KBM-7 (cell line): ENCODE measurements at places on chromosomes 13 and 19.

- DNase-seq = peak; percentile 7
These were observed 33.0 kb downstream of the KPNA3 start for GRCh38 chr13:49759503-49759902.

DNA sequence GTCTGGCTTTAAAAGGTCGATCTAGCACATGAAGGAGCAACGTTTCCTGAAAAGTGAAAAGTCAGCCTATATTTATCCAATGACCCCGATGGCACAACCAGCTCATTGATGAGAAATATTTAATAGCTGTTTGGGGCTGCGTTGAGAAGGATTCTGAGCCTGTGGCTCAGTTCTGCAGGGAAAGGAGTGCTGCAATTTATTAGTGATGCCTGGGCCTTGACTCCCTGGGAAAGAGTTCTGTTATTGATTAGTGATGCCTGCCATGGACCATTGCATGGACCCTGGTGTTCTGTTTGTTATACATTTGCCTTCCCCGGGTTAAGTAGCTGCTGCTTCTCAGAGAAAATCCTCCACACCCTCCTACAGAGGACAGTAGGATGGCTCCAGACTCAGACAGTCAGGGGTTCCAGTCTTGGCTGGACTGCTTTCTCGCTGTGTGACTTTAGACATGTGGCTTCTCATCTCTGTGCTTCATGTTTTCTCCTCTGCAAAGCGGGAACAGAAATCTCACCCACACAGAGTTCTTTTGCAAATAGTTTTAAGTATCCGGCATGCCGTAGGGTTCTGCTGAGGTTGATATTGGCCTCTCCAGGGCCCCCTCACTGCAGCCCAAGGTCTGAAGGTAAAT lies 17.7 kb upstream of the PTPRS start:
- no peak for DNase-seq

DNA sequence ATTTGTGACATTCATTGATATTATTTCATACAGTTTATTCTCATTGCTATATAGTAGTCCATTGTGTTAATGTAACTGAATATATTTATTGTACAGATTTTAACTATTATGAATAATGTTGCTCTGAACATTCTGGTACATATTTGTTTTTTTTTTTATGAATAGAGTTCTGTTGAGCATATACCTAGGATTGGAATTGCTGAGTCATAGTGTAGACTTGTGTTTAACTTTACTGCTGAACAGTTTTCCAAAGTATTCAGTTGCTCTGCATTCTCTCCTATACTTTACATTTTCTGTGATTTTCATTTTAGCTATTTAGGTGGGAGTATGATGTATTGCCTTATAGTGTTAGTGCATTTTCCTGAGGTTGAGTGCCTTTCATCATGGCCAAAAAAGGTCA lies 97.5 kb downstream of the MAB21L1 start:
- DNase-seq = no peak

DNA sequence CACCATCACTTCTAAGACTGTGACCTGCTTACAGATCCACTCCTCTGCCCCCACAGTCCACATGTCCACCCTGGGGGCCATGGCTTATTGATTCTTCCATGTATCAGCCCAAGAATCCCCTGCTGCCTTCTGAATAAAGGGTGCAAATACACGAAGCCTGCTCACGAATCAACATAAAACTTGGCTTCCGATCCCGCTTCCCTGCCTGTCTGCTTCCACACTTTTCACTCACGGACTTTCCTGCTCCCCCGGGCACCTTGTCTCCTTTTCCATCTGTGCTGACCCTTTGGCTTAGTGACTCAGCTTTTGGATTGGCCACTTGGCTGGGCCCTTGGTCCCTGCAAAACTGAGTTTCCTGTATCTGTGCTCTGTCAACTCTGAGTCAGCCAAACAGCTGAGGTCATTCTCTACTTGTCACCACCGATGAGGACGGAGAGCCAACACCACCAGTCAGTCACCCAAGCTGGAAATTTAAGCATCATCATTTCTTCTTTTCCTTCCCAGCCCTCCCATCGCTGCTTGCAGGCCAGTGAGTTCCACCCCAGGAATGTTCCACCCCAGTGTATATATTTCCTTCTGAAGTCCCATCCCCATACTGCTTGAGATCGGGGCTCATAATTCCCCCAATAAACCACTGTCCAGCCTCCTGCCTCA lies 11.4 kb upstream of the USP12 start:
- no peak for DNase-seq

DNA sequence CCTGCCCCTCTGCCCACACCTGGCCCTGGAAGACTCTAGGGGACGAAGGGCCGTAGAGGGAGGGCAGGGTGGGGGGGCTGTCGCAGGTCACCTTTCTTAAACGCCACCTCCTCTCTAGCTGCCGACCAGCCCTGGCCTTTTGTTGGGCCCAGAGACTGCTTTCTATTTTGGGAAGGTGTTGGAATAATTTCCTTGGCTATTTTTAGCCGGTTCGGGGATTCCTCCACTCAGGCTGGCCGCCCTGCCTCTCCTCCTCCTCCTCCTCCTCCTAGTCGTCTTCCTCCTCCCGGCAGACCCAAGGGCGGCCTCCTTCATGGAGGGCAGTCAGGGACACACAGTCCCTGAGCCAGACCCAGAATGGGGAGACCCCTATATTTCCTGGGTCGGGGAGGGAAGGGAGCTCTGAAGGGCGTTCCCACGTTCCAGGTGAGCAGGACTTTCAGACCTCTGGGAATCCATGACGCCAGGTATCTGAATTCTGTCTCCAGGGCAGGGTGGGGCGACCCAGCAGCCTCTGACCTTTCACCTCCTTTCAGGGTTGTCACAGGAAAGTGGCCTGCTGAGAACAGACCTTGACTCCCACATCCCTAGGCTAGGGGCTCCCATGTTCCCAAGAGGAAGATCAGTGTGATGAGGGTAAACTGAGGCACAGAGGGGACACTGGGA lies 19.9 kb downstream of the GADD45B start:
- no peak for DNase-seq

DNA sequence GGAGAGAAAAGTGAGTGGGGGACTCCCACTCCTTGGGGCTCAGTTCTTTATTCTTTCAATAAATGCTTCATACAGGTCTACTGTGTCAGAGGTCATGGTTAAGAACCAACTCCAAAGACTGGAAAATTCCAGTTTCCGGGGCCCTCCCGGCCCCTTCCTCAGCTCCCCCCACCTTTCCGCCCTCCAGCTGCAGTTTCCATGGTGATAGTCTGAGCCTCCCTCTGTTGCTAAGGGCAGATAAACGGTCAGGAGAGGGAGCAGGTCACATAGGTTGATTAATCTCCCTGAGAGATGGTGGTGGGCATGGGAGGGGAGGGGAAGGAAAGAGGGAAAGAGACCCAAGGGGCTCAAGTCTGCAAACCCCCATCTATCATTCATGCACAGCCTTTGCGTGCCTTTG lies 131.5 kb upstream of the USP29 start:
- no peak for DNase-seq

DNA sequence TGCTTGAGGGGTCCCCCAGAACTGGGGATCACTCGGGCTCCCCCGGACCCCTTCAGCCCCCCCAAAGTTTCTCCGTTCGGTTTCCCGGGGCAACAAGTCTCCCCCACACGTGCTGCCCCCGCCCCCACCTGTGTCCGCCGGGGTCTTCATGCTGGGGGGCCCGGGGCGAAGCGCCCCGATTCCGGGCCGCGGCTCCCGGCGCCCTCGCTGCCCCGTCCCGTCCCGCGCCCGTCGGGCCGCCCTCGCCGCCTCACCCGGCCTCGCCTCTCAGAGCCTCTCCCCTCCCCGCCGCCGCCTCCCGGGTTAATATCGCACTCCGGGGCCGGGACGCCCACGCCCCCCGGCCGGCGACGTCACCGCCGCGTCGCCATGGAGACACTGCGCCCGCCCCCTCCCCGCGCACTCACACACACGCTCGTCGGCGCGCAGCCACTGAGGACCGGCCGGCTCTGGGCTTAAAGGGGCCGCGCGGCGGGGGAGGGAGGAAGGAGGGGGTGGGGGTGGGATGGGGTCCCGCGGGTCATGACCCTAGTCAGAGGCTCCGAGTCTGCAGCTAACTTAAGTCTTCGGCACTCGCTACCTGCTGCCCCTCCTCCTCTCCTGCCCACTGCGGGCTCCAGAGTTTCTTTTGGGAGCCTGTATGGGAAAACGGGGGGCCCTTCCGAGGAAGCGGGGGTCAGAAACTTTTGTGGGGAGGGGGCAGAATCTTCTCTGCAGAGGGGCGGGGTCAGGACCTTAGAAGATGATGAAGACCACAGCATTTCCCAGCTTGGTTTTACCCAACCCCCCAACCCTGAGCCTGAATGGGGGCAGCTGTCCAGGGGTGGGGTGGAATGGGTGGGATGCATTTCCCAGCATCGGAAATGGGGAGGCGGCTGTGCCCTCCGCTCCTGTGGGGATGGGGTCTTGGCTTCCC lies at the start of gene ERF:
Gene ERF, minus strand, starts transcription at position 279 of the 916 bp plus-strand sequence. Its CDS starts 129 bp downstream, at position 150.
- peak; percentile 90 for DNase-seq

DNA sequence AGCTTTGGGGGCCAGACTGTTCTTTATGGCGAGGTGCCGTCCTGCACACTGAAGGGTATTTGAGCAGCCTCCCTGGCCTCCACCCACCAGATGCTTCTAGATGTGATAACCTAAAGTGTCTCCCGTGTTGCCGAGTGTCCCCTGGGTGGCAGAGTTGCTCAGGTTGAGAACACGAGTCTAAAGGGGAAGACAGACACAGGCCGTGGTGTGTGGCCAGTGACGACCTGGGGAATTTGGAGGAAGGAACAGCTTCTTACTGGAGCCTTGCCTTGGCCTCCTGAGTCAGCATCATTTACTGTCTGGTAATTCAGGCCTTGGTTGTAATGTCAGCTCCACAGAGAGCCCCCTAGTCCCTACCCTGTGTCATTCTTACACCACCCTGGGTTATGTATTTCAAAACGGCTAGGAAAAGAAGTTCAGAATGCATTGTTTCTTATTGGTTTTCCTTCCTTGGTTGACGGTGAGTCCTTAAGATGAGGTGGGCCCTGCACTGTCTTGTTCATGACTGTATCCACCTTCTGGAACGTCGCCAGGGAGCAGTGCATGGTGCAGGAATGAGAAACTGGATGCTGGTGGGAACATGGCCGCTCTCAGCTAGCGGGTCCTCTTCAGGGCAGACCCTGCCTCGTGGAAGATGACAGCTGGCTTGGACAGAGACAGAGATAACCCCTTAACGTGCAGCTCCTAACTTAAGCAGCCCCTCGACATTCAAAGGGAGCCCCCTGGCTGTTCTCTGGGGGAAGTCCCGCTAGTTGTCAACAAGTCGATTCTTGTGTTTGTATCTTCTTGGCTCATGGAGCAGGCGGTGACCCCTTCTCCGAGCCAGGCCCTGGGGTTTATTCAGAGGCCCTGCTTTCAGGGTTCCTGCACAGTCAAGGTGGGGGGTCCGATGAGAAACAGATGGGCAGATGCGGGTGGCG lies 7.2 kb downstream of the SIN3B start:
- peak; percentile 49 for DNase-seq

GRCh38 chr19:45613926-45614725 lies 12.1 kb upstream of the GPR4 start:
- peak; percentile 71 for DNase-seq

GRCh38 chr19:16516381-16516780 lies 20.2 kb downstream of the C19orf44 start:
- DNase-seq = no peak

DNA sequence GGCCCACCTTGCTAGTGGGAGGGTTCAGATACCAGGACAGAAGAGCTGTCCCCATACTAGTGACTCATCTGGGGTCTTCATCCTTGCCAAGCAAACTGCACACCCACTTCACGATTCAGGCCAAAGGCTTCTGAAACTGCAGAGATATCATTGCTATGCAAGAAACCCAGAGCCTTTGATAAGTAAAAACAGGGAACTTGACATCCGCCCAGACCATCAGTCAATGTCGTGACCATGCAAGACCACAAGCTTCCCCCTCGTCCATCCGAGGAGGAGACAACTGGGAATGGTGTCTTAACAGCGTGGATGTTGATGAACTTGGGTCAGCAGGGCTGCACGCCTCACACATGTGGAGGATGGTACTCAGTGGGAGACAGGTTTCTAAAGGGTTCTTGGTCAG lies 58.0 kb downstream of the ABCC4 start:
- DNase-seq = peak; percentile 53

DNA sequence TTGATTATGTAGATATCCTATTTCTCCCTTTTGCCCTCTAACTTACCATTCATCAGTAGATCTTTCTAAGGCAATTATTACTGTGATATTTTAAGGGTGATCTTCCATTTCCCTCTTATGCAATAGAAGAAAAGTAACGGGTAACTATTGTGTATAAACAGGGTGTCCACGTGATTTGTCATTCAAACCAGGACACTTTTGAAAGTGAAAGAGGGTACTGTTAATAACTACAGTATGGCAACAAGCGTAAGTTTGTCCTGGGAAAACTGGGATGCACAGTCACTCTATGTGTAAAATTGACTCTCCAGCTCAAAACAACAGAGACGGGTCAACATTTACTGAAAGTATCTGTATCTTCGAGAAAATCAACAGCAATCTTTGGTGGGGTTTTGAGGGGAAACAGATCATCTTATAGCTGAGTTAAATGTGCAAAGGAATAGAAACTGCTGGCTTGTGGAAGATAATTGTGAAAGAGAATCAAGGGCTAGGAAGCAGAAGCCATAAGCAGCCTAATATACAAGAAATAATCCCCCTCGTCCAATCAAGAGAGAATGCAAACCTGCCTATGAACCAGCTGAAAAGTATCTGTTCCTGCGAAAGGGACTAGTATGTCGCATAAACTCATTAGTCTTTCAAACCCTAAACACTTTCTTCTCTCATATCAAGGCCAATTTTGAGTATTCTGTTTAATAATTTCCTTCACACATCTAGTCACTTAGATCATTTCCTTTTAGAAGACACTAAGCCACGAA lies 126.7 kb downstream of the FOXO1 start:
- no peak for DNase-seq

GRCh38 chr13:94987081-94987480 lies 274.7 kb upstream of the SOX21 start:
- no peak for DNase-seq

- peak; percentile 31 for DNase-seq
These were observed 2.3 kb downstream of the ADGRE2 start for GRCh38 chr19:14775869-14776586.

DNA sequence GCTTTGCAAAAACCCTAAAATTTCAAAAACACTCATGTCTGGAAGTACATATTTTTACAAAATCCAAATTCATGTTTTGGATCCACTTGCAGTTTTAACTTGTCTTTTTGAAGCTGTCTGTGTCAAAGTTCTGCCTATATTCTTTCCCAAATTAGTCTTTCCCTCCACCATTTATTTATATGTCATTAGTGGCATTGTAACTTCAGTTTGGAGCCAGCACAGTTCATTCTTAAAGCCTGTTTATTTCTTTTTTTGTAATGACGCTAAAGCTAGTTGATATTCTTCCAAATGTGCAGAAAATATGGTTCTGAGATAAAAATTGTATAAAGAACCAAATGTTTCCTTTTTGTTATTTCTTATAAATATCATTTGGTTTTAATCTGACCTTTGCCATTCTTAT lies 2039.3 kb downstream of the OLFM4 start:
- DNase-seq = no peak

GRCh38 chr19:58417071-58417470 lies 8.6 kb downstream of the ZNF584 start:
- no peak for DNase-seq

- DNase-seq = no peak
These were observed 6.7 kb downstream of the RAP2A start for GRCh38 chr13:97440598-97441170.

- DNase-seq = no peak
These were observed 3.3 kb upstream of the LILRA6 start for GRCh38 chr19:54245936-54246335.

- no peak for DNase-seq
These were observed 299.7 kb upstream of the SGCG start for GRCh38 chr13:22880741-22881720.
